Suppressor macrophage (primary cell): ENCODE measurements at places on chromosomes 5 and 9.
A peak's percentile ranks its signal among the peaks of the same experiment; 100 is the strongest.

GRCh38 chr5:133140311-133140710 is 88.5 kb downstream of the HSPA4 start:
- no peak for DNase-seq

DNA sequence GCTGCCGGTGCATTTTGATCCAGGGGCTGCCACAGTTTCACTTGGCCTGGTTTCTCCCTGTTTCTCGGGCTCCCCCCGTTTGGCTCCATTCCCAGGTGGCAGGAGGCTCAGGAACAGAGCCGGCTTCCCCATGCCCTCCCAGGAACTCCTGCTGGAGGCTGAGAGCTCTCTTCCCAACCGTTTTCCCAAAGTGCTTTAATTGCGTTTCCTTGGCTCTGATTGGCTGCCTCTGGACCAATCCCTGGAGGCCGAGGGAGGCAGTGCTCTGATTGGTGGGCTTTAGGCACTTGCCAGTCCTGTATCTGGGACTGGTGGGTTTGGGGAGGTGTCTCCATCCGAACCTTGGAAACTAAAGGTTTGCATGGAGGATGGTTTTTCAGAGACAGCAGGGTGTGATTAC is 4.9 kb downstream of the TSPAN17 start:
- no peak for DNase-seq

- DNase-seq = no peak
These were observed 453.8 kb upstream of the ZNF608 start for GRCh38 chr5:125199968-125200865.

DNA sequence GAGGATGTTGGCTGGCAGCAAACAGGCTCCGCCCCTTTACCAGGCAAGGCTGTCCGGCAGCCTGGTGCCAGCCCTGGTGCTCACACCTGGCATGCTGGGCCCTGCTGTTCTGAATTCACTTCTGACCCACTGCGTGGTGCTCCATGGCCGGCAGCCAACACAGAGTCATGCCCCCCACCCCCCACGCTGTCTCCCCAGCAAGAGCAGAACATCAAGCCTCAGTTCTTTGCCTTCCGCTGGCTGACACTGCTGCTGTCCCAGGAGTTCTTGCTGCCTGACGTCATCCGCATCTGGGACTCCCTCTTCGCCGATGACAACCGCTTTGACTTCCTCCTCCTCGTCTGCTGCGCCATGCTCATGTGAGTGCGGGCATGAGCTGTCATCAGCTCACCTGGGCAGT is 12.6 kb upstream of the ENDOG start:
- DNase-seq = no peak

DNA sequence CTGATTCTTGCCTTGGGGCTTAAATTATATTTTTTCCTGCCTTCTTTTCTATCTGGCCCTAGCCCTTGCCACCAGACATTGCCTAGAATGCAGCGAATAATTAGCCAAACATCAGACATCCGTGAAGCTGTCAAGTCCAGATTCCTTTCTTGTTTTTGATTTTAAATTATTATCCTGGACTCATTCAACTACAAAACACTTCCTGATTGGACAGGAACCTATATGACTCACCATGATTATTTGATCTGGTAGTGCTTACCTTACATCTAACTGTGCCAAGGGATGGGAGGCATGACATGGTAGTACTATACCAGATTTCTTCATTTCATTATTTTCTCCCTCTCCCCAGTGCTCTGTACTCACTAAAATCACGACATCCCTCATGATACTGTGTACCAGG is 829.6 kb downstream of the TLR4 start:
- no peak for DNase-seq

DNA sequence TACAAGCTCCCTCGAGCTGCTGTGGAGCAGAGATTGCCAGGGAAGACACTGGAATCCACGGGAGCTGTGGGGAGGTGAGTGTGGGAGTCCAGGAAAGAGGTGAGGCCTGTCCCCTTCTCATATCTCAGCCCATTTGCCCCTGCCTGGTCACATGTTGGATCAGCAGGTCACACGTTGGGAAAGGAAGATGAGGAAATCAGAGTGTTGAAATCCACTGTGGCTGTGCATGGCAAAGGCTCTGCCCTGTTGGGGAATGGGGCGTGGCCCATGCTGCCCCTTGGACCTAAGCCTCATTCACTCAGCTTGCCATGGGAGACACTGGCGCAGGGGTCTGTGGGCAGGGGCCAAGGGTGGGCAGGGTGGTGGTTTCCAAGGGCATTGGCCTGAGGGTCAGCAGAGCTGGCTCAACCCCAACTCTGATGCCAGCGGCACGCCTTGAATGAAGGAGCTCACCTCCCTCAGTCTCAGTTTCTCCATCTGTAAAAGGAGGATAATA is 85.4 kb upstream of the CPEB4 start:
- peak; percentile 90 for DNase-seq

DNA sequence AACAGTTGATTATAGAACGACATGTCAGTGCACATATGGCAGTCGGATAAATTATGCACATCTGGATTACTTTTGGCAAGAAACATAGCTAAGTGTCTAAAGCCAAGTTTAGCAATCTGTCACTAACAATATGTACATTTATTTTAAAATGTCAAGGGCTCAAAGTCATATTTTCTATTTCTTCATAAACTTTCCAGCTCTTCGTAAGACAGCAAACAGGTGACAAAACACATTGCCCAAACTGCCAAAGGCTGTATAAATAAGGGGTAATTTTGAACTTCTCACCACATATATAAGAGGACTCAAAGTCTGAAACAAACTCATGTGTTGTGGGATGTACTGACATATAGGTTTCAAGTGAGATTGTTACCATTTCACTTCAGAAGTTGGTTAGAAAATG is 237.2 kb downstream of the ARL15 start:
- DNase-seq = no peak

- DNase-seq = peak; percentile 64
These were observed 136.7 kb downstream of the CAVIN4 start for GRCh38 chr9:100714372-100715099.

- no peak for DNase-seq
These were observed 549.4 kb downstream of the LRRC70 start for GRCh38 chr5:63128018-63128417.

GRCh38 chr5:131214609-131215227 is 44.0 kb downstream of the LYRM7 start:
- DNase-seq = no peak

DNA sequence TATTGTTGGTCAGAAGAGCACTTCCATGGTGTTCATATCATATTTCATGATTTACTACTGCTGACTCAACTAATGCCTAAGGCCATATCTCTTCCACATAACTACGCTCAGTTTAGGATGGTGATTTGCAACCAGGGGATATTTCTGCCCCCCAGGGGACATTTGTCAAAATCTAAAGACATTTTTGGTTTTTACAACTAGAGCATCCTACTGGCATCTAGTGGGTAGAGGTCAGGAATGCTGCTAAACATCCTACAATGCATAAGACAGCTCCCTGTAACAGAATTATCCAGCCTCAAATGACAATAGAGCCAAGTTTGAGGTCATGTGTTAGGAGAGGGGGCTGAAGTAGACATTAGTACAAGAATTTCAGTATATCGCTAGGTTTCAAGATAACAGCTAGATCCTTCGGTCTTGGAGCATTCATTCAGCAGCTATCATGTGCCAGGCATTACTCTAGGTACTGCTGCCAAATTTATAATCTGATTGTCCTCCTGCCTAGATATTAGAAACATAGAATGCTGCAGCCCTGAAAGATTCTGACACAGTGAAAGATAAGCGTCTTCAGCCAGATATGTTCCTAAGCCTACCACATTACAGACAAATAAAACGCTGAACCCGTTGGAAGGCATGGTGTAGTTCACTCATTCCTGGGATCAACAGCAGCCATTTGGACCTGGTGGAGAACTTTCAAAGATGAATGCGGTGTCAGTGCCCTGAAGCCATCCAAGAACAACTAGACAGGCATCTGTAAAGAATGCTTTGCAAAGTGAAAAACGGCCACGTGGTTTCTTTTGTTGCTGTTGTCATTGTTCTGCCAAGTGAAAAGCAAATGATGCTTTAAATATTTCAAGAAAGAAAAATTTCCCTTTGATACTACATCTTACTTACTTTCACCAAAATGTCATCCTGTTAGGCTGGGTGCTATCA is 55.5 kb upstream of the FST start:
- DNase-seq = no peak

- no peak for DNase-seq
These were observed 342.3 kb downstream of the ZSWIM6 start for GRCh38 chr5:61674378-61674777.

- no peak for DNase-seq
These were observed 203.7 kb downstream of the SEMA6A start for GRCh38 chr5:116370886-116371285.

GRCh38 chr5:179906795-179907555 is 722 bp downstream of the TBC1D9B start:
- peak; percentile 27 for DNase-seq

DNA sequence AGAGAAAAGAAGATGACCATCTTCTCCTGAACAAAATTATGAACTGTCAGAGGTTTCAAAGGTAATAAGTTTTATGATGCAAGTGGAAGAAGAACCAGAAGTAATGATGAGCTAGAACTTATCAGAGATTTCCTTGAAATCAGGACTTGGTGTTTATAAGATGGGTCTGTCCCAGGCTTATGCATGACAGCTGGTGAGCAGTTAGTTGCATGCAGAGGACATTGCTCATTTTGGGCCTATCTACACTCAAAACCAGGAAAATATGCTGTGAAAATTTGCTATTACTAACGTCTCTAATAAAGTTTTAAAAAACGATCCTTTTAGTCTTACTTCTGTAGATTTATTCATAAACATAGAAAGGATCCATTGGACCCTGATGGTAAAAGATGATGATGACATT is 6.6 kb upstream of the STC2 start:
- no peak for DNase-seq

- DNase-seq = no peak
These were observed 120.1 kb upstream of the MYO10 start for GRCh38 chr5:17056141-17056631.

DNA sequence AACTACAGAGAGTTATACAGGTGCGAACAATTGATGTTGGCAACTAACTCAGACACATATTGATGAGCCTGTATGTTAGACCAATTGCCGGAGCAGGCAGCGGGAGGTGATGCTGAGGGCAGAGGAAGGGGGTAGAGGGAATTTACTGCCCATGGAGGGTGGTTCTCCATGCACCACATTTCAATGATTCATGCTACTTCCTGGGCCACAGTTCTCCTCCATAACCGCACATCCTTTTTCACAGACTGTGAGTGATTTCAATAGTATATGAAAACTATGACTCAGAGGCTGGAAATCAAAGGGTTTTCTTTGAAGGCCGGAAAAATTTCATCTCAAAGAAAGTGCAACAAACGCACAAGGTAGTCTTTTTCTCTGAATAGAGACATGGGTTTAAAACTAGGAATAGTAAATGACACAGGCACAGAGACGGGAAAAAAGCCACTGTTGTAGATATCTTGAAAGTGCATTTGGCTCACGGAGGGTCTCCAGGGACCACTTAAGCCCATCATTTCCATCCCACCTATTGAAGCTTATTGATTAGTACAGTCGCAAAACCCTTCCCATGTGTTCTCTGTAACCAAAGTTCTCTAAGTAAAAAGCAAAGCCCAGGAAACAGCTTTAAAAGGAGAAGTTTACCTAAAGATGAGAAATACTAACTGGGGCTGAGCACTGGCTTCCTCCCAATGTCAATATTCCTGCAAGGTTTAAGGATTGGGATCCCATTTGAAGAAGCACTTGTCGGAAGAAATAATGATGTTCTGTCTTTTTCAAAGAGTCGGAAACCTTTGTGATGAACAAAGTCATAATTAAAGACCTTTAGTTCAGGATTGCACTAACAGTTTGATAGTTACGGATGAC is 28.0 kb upstream of the ADAM19 start:
- DNase-seq = peak; percentile 88

- peak; percentile 61 for DNase-seq
These were observed 139.3 kb upstream of the IER5L start for GRCh38 chr9:129317179-129318011.

DNA sequence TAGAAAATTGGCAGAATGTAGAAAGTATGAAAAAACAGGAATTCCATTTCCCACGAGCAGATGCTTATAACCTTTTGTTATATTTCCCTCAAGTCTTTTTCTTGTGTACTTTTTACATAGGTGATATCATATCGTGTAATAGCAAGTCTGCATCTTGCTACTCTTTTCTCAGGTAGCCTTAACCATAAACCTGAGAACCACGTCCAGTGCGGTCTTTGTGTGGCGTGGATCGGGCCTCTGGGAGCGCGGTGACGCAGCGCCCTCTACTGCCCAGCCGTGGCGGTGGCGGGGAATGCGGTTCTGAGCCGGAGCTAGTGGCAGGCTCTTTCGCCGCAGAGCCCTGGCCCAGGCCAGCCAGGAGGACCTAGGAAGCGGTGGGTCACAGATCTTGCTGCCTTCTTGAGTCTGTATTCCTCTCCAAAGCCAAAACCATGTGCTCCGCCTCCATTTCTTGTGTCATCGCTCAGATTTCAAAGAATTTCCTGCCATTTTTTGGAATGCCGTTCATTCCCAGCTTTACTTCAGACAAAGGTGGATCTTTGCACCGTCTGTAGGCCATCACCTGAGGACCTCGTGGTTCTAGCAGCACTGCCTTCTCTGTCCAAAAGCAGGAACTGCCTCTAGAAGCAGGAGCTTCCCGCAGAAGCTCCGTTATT is 71.9 kb downstream of the MVB12B start:
- peak; percentile 86 for DNase-seq

DNA sequence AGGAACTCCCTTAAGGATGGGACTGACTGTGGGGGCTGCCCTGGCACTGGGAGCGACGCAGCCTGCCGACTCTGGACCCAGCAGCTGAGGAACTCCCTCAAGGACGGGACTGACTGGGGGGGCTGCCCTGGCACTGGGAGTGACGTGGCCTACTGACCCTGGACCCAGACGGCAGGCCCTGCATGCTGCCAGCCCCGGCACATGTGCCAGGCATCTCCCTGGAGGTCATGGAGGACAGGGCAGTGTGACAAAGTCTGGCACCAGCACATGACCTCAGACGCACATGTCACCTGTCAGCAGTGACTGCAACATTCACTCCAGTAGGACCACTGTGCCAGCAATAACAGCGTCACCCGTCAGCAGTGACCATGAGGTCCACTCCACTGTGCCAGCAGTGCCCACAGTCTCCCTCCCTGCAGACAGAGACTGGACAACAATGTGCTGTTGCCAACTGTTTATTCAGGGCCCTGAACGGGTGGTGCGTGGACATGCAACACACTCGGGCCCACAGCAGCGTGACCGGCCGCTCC is 4.5 kb downstream of the FBXW5 start:
- no peak for DNase-seq

- DNase-seq = no peak
These were observed 32.5 kb upstream of the GNAQ start for GRCh38 chr9:78064075-78064474.

GRCh38 chr5:5721881-5722280 is 299.4 kb downstream of the ICE1 start:
- no peak for DNase-seq

- DNase-seq = no peak
These were observed 34.3 kb downstream of the DNAH5 start for GRCh38 chr5:13910201-13910600.
